Motor neuron (in vitro differentiated cells): ENCODE measurements at places on chromosomes 6 and 20. TPM values are rescaled to one million over a fixed set of nuclear protein-coding genes. Genes with fewer than 3 reads are reported as not detected.

Gene ANGPT4
- 0.08 and 0.09 TPM in 2 replicates for total RNA-seq

Gene MICA
- 10.8 and 11.8 TPM in 2 replicates for total RNA-seq

- ATAC-seq = no peak
These were observed 210.2 kb upstream of the DEFB112 start for GRCh38 chr6:50259903-50260302.

Gene PGM3
- total RNA-seq = 36.6 and 39.6 TPM in 2 replicates

- ATAC-seq = peak; percentile 19
These were observed 3.3 kb downstream of the MAPRE1 start for GRCh38 chr20:32823078-32823477.

- no peak for ATAC-seq
These were observed 12.4 kb upstream of the GMEB2 start for GRCh38 chr20:63639093-63639975.

GRCh38 chr20:60513141-60513540 lies 554.9 kb downstream of the CDH26 start:
- ATAC-seq = no peak

- no peak for ATAC-seq
These were observed 79.2 kb upstream of the MAP3K4 start for GRCh38 chr6:160912411-160912810.

DNA sequence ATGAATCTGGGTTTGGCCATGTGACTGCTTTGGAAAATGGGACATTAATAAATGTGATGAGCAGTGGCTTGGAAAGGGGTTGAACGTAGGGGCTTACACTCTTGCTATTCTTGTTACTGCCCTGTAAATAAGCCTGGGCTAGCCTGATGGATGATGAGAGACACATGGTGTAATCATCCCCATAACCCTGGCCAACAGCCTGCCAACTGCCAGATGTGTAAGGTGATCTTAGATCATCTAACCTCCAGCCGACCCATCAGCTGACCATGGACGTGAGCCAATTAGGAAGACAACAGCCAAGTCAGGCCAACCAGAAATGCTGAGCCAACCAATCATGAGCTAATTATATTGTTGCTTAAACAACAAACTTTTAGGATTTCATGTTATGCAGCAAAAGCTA lies 25.2 kb downstream of the FBXO30 start:
- no peak for ATAC-seq

Gene NKX2-2
- 0.23 TPM in 1 of 2 replicates, not detected in the other for total RNA-seq

- ATAC-seq = no peak
These were observed 263.9 kb upstream of the PRND start for GRCh38 chr20:4457566-4458543.

DNA sequence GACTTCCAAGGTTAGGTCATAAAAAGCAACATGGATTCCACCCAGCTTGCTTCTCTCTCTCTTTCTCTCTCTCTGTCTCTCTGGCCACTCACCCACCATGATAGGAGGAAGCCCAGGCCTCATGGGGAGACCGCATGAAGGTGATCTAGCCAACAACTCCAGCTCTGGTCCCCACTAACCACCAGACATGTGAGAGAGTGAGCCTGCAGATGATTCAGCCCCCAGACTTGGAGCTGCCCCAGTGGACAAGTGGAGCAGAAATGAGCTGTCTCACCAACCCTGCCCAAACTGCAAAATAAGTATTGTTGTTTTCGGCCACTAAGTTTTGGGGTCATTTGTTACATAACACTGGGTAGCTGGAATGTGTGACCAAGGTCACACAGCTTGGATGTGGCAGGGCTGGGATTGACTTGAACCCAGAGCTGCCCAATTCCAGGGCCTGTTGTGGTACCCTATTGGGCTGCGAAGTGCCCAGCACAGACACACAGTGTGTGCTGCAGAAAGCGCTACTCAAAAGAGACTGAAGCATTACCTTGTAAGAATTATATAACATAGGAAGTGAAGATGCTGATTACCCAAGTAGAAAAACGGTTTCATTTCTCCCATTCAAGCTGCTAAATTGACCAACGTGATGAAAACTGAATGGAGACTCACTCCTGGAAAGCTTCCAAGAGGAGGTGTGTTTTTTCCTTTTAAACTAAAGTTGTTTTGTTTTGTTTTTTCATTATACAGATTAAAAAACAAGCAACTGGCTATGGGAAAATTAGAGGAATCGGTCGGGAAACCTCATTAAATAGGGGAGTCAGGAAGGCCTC lies 9.1 kb upstream of the TLDC2 start:
- no peak for ATAC-seq

DNA sequence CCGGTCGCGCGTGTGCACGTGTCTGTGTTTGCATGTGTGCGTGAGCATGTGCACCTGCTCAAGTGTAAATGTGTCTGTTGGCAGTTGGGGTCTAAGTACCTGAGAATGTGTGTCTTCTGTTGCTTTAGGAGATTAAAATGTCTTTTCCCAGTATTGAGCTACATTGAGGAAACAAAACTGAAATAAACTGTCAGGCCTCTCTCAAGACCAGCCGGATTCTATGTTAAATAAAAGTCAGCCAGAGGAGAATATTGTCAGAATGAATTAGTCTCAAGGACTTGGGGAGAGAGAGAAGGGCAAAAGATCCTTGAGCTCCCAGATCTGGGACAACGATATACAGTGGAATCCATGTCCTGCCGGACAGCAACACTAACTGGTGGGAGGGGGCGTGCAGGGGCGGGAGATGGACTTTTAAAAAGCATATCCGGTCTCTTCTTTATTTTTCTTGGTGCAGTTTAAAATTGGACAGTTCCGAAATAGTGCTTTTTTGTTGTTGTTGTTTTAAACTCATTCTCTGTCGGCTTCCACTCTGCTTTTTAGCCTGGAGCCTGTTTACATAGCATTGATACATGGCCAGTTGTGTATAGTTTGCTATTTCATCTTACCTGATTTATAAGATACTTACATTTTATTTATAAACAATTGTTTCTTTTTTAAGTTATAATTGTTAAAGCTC lies 3.3 kb upstream of the TBX18 start:
- ATAC-seq = no peak

DNA sequence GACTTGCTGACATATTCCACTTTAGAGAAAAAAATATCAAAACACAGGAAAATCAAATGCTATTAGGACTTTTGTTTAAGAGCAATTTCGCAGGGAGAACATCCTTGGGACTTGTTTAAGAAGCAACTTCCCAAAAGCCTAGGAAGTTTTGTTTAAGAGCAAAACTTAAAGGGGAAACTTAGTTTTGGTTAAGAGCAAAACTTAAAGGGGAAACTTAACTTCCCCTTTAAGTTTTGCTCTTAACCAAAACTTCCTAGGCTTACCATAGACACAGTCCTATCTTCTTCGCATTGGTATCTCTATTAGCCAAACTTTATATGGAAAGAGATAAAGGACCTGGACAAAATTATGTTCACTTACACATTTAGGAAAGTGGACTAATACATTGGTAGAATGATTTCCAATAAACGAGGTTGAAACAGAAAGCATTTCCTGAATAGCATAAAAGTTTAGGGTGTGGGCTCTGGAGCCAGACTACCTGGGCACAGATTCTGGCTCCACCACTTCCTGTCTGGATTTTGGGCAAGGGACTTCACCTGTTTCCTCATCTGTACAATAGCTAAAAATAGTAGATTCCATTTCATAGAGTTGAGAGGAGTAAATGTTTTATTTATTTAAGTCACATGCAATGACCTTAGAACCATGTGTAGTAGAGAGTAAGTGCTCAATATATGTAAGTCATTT lies 15.7 kb downstream of the PAQR8 start:
- no peak for ATAC-seq

DNA sequence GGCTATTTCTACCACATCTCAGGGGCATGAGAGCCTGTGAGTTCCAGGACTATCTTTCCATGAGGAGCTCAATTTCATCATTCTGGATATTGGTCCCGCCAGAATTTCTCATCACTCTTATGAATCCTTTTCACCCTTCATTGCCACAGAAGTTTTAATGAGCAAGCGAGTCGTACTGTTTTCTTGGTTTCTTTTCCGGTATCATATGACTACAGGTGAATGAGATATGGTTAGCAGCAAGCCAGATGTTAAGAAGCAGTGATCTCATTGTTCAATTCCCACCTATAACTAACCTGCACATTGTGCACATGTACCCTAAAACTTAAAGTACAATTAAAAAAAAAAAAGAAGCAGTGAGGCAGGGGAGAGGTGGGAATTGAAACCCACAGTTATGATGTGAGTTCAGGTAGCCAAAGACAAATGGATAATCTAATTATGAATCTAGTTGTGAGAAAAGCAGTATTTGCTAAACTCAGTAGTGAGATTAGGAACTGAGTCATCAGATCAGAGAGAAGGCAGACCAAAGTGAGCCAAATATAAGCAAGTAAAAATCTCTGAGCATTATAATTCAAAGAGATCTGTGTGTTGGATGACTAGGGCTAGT lies 78.0 kb upstream of the ELOVL5 start:
- no peak for ATAC-seq

Gene MANEA
- total RNA-seq = 8.2 and 9.0 TPM in 2 replicates

GRCh38 chr20:44028003-44028730 lies 113.5 kb downstream of the TOX2 start:
- ATAC-seq = no peak
